ENCODE measurements at places on chromosomes 7 and 10.

GRCh38 chr10:129517680-129518057 is 50.6 kb downstream of the MGMT start:
- DNase-seq = no peak

DNA sequence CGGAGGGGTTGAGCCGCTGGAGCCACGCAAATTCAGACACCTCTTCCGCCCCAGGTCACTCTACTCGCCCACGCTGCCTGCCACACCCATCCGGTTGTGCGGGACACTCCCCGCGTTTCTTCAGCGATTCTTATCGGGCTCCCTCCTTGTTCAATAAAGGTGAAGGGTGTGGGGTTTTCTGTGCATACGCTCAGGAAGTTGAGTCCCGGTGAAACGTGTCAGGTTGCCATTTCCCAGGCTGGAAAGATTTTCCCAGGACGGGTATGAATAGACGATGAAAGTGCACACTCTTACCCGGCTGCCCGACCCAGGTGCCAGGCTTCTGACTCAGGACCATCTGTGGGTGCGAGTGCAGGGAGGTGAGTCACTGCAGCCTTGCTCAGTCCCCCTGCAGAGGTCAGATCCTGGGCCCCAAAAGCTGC is 22.0 kb downstream of the KLF6 start:
- DNase-seq = no peak

DNA sequence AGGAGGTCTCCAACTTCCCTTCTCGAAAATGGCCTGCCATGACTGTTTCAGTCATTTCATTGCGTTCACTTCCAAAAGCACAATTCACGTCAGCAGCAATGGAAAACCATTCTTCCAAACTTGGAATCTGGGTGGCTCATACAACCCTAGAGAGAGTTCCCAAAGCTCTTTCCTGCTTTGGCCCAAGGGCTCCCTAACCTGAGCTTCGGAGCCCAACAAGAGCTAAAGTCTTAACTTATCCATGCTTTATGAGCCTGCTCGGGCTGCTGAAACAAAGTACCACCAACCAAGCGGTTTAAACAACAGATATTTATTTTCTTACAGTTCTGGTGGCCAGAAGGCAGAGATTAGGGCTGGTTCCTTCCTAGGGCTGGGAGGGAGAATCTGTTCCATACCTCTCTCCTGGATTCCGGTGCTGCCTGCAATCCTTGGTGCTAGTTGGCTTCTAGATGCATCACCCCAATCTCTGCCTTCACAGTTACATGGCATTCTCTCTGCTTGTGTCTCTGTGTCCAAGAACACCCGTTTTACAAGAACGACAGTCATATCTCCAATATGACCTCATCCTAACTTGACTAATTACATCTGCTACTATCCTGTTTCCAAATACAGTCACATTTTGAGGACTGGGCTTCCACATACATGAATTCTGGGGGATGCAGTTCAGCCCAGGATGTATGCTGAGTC is 33.5 kb downstream of the CAMK2B start:
- DNase-seq = no peak

DNA sequence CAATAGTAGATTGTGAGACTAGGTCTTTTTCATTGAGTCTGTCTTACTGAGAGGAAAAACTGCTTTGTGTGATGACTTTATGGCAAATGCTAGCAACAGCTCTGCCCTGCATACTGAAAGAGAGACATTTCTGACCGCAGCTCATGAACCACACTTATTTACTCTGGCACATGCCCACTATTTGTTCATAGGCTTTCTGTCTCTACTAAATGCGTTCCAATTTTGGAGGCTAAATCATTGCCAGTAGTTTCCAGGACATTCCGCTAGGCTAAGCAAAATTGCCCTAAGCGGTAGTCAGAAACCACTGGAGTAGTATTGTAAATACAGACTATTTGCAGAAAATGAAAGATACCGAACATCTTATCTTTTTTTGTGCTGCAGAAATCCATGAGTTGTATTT is 55.6 kb upstream of the DLX6 start:
- no peak for DNase-seq

GRCh38 chr7:123716877-123717276 is 31.9 kb downstream of the WASL start:
- no peak for DNase-seq
